ENCODE measurements at places on chromosomes 12 and 14. TPM values are rescaled to one million over a fixed set of nuclear protein-coding genes. Genes with fewer than 3 reads are reported as not detected.

- no peak for DNase-seq
These were observed 167.0 kb downstream of the LRFN5 start for GRCh38 chr14:41773536-41774279.

GRCh38 chr14:20386276-20386855 lies 26.9 kb downstream of the TEP1 start:
- no peak for DNase-seq

GRCh38 chr12:41745593-41745992 lies 399.1 kb downstream of the GXYLT1 start:
- no peak for DNase-seq

DNA sequence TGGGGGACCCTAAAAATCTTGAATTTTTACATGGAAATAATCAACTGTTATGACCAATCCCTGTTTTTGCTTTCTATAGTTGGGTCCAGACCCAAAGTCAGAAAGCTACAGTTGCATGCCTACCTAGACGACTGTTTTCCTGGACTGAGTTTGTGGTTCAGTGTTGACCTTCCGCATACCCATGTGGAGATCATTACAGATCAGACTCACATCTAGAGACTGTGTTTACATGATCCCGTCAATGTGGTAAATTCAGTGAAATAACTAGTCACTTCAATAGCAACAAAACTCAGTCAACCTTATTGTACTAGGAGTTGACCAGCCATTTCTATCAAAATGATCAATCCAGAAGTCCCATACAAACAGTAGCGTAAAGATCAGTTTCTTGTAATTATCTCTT lies 257.6 kb downstream of the EGLN3 start:
- no peak for DNase-seq

DNA sequence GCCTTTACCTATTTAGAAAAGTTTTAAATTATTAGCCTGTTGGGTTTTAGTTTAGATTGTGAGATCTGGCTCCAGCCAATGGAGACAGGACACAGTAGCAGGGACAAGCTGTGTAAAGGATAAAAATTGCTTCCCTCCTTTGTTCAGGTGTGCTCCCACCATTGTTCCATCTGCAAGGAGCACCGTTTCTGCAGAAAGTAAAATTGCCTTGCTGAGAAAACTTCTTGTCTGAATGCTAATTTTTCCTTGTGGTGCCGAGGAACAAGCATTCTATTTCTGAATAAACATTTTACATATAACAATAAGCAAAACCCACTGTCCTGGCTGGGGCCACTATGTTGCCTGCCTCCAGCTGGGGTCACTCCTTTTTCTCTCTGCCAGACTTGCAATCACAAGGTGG lies 72.7 kb upstream of the ZFP36L1 start:
- DNase-seq: no peak

DNA sequence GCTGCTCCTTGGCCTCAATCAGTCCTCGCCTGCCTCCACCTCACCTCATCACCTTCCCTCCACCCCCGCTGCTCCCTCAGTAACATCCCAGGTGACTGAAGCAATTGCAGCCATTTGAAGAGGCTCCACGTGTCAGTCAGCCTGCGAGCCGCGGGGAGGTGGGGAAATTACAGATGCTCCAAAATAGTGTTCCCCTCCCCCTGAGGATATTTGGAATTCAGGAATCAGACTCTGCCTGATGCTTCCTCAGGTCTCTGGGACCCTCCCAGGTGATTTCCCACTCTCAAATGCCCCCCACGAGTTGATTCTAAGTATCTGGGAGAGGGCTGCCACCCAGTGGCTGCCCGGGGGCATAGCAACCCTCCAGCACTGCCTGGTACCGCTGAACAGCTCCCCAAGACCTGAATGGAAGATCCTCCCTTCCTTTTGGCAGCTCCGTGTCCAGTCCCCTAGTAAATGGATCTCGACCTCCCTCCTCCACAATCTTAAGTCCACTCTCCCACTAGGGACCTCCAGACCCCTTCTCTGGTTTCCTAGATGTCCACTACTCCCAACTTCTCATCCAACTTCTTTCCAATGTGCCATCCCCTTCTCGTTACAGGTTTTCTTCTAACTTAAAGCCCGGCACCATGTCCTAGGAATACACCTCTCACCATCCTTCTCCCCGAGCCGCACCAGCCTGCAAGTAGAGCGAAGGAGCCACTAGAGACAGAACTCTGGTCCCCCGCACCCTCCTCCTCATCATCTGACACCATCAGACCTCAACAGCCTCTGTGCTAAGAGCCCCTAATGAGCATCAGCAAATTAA lies 1.4 kb upstream of the ASIC1 start:
- DNase-seq: peak; percentile 55

The MGAT2 gene
- total RNA-seq: 33.9 TPM

GRCh38 chr14:52885230-52885629 lies 65.6 kb downstream of the FERMT2 start:
- DNase-seq: no peak

The CD4 gene
- not detected for total RNA-seq

- DNase-seq: no peak
These were observed 80.4 kb downstream of the DUSP16 start for GRCh38 chr12:12482150-12482761.

DNA sequence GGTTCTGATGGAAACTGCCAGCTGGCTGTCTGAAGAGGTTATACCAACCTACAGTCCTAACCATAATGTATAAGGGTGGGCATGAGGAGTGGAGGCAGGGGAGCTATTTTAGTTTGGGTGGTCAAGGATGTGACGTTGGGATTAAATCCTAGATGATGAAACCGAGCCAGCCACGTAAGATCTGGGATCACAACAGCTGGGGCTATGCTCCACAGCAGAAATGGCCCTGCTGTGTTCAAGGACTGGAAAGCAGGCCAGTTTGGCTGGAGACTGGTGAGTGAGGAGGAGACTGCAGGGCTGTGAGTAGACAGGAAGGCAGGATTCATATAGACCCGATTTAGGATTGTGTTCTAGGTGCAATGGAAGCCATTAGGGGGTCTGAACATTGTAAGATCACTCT lies 66.1 kb downstream of the SAMD4A start:
- no peak for DNase-seq

The ARHGAP9 gene
- total RNA-seq: not detected

GRCh38 chr14:105223260-105223659 lies 25.1 kb upstream of the BTBD6 start:
- DNase-seq: no peak

DNA sequence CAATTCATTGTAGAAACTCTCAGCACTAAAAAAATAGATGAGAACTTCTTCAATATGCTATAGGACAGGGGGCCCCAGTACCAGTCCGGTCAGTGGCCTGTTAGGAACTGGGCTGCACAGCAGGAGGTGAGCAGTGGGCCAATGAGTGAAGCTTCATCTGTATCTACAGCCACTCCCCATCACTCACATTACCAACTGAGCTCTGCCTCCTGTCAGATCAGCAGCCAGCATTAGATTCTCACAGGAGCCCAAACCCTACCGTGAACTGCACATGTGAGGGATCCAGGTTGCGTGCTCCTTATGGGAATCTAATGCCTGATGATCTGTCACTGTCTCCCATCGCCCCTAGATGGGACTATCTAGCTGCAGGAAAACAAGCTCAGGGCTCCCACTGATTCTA lies 15.7 kb upstream of the ANO2 start:
- DNase-seq: no peak

The RNASE2 gene
- total RNA-seq: not detected
